Nephron progenitor cell (in vitro differentiated cells): ENCODE measurements at places on chromosomes 3 and 15.
A peak's percentile ranks its signal among the peaks of the same experiment; 100 is the strongest.

DNA sequence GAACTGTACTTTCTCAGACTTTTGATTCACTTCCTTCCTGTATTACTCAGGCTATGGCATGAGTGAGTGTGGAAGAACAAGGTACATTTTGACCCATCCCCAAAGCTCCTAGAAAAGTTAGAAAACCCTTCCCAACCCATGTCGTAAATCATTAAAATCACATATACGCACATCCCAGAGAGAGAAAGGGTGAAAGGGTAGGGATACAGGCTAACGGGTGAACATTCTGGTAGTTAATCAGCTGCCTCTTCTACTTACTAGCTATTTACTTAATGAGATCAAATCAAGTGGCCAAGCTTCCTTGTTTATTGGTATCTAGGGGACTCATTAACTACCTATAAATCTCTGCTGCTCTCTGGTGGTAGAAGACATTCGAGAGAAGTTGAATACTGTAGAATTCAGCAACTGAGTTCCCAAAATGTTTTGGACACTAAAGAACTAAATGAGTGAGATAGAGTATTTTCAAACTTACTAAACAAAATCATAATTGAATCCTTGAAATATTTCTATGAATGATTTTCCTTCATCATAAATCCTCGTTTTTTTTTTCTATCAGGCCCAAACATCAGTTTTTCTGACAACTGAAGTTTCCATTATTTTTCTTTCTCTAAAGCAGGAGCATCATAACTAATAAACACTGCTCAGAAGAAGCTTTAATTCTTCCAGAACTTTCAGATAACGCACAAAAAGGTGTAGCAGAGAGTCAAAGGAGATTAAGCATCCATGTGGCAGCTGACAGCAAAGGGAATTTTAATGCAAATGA lies 124.2 kb downstream of the IMPG2 start:
- no peak for DNase-seq

DNA sequence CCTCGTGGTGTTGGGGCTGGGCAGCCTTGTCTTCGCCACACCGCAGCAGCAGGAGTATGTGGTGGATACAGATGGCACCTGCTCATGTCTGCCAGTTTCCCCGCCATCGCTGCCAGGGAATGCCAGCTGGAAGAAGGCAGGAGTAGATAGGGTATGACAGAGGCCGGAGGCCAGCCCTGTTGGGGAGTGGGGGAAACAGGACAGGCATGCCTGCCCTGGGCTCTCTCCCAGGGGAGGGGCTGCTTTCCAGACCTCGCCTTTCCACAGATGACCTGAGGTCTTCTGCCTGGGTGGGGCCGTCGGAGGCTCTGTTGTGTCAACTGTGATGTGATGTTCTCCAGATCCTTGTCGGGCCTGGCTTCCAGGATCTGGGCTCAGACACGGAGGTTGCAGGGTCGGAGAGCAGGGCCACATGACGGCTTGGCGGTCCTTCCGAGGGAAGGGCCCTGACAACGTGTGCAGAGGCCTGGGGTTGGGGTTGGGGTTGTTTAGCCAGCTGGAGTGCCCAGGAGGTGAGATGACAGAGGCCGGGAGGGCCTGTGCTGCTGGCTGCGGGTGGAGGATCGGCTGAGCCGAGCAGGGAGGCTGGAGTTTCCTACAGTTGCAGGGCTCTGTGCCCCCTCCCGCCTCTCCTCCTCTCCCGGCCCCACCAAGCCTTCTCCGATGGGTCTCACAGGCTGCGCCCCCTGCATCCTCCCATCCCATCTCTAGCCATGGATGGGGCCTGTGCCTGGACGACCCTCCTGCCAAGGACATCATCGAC lies 102.0 kb downstream of the TBC1D2B start:
- DNase-seq, result no peak

DNA sequence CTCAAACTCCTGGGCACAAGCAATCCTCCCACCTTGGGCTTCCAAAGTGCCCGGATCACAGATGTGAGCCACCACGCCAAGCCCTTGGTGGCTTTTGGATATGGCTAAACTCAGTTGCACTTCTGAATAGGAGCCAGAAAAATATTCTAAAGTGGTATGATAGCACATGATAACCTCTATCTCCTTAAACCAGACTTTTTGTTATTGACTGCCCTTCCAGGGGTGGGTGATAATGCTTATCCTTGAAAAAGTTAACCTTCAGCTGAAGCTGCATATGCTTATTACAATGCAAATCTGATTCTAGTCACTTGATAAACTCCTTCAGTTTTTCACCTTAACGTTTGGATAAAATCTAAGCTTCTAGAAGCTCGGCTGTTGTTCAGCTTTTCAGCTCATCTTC lies 6.3 kb downstream of the CCNB2 start:
- no peak for DNase-seq

- DNase-seq, result no peak
Observed at GRCh38 chr15:35647303-35647702, 101.3 kb upstream of the DPH6 start.

- no peak for DNase-seq
Observed at GRCh38 chr3:35401671-35402070, 237.7 kb upstream of the ARPP21 start.

- DNase-seq, result no peak
Observed at GRCh38 chr15:92417716-92418115, 24.0 kb downstream of the ST8SIA2 start.

GRCh38 chr3:189641776-189642175 lies 10.6 kb downstream of the TP63 start:
- DNase-seq, result no peak

DNA sequence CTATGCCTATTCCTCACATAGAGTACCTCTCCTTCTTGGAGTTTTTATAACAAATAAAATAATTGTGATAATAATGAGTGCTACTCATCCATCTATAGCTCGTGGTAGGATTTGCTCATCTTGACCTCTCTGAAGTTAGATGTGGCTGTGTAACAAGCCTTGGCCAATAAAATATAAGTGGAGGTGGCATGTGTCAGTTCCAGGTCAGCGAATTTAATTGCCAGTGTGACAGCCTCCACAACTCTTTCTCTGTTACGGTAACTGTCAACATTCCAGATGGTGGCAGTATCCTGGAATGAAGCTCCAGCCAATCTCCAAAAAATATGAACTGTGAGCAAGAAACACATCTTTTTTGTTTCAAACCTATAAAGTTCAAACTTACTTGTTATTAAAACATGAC lies 13.8 kb downstream of the CLRN1 start:
- peak; percentile 65 for DNase-seq

GRCh38 chr3:194212845-194213331 lies 76.9 kb downstream of the HES1 start:
- DNase-seq, result peak; percentile 42

DNA sequence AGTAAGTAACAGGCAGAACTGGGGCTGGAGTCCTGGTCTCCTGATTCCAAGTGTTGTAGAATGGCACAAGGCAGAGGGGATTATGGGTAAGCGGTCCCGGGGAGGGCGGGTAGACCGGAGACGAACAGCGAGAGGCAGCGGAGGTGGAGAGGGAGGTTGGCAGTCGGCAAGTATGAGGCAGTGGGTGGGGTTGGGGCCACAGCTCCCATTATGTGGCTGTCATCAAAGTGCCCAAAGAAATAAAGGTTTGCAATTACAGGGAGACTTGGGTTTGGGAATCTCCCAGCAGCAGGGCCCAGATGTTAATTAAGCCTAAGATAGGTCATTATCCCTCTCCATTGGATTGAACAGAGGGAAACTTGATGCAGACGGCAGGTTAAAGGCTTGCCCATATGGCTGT lies 16.9 kb downstream of the FAM43A start:
- DNase-seq, result no peak
